ENCODE measurements at places on chromosomes 2 and 18.

DNA sequence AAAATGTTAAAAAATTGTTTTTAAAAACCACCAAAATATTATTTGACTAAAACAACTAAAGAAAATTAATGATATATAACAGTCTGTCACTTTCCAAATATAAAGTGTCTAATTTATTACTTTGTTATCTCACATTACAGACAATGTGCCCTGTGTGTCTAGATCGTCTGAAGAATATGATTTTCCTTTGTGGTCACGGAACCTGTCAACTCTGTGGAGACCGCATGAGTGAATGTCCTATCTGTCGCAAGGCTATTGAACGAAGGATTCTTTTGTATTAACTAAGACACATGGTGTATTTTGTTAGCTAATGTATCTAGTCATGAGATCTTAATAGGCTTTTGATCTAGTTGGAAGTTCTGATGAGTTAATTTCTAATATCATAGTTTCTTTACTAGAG, 123.8 kb downstream of the MIB1 start:
- DNase-seq, result no peak

GRCh38 chr2:23524261-23524706, 139.3 kb downstream of the KLHL29 start:
- DNase-seq, result no peak

DNA sequence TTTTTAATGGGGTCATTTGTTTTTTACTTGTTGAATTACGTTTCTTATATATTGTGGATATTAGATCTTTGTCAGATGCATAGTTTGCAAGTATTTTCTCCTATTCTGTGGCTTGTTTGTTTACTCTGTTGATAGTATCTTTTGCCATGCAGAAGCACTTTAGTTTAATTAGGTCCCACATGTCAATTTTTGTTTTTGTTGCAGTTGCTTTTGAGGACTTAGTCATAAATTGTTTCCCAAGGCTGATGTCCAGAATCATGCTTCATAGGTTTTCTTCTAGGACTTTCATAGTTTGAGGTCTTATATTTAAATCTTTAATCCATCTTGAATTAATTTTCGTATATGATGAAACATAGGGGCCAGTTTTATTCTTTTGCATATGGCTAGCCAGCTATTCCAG, 13.2 kb downstream of the PIKFYVE start:
- DNase-seq, result no peak

GRCh38 chr2:19171409-19171808, 187.0 kb downstream of the OSR1 start:
- no peak for DNase-seq

DNA sequence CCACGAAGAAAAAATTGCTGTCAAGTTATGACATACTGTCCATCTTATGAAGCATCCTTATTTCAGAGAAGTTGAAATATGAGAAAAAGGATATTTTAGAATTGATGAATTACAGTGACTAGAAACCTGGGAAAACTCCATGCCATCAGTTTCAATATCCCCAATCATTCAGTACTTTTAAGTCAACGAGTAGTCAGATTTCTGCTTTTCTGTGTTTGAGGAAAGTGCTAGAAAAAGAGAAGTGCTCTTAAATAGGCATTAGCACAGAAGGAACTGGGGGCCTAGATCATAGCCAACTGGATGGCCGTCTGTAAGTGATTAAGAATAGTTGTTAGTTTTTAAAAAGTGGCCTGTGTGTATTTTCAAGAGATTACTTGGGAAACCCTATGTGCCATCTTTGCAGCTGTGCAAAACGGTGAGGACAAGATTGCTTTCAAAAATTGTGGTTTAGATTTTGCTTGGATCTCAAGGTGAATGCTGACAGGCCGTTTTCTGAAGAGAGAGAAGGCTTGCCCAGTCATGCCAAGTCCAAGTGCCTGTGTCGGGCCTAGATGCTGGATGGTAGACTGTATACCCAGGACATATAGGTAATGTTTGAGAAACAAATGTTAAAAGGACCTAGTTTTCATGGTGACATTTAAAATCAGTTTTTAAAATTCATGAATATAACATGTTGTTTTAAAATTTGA, 5.1 kb downstream of the NEDD4L start:
- DNase-seq, result no peak

DNA sequence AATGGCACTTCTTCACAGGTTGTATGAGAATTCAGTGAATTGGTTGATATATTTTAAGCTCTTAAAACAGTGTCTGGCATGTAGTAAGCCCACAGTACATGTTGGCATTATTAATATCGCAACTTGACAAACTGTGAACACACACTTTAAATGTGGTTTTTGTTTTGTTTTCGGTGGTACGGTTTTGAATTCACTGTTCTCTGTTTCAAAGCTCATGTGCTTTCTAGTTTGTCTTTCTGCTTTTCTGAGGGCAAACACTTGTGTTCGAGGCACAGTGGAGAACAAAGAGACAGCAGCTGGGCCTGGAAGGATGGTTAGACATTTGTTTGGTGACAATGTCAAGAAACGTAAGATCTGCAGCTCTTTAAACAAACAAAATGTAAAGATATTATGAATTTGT, 276.5 kb upstream of the MC4R start:
- DNase-seq, result no peak

DNA sequence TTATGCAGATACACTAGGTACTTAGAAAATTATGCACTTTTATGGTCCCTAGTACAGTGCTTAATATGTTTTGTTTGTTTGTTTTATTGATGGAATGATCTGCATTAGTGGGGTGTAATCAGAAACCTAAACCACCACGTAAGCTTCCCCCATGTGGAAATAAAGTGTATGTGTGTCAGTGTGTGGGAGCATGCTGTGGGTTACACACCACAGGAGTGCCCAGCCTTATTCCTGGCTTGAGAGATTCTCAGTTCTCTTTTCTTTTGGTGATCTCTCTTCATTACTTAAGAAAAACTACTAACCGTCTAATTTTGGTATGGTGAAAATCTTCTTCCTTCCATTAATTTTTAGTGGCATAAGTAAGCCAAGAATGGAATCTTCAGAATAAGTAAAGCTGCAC, 398.6 kb downstream of the DCDC2C start:
- no peak for DNase-seq

DNA sequence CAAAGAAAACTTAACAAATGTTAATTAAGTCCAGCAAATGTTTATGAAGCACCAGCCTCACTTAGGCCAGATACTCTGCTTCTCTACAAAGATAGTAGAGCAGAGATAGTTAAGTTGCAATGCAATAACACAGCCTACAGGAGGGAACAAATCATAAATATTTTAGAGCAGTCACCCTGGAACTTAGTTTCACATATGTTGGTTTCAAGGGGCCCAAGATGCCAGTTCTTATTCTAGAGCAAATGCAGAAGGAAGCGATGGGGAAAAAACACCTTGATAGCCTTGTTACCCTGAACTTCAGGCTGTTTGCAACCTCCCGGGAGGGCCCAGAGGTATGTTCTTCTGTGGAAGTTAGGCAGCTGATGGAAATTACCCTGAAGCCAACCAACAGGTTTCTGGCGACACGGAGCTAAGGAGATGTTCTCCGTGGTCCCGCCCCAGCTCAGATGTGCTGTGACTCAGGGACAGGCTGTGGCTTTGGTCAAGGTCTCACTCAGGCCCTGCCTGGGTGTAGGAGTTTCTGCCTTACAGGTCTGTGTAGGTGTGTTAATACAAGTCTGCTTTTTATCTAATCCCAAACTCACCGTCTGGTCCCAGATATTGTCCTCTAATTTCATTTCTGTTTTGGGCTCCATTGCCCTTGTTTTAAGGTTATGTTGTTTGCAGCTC, 3.8 kb downstream of the CTIF start:
- DNase-seq, result no peak

GRCh38 chr2:203853271-203853670, 14.3 kb upstream of the CTLA4 start:
- no peak for DNase-seq

DNA sequence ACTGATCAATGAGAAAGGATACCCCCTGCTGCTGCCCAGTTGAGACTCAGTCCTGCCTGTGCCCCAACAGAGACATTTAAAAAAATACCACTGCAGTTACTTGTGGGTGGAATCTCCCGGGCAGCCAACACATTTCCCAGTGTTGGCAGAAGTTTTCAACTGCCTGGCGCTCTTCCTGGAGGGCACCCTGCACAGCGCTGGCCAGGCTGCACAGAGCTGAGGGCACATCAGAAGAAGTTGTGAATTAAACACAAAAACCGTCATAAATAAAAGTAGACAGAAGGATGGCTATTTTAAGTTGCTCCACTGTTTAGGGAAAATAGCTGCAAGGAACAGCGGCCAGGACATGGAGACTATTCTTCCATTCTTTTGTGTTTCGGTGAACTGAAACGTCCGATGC, 110.2 kb upstream of the THOC1 start:
- DNase-seq, result no peak

- DNase-seq, result no peak
Observed at GRCh38 chr18:33577685-33578517, at the start of gene ASXL3. Gene ASXL3 (plus strand): TSS chr18:33578219. CDS start chr18:33578632, 413 bp downstream.

- DNase-seq, result no peak
Observed at GRCh38 chr2:1910592-1911246, 166.4 kb upstream of the PXDN start.

DNA sequence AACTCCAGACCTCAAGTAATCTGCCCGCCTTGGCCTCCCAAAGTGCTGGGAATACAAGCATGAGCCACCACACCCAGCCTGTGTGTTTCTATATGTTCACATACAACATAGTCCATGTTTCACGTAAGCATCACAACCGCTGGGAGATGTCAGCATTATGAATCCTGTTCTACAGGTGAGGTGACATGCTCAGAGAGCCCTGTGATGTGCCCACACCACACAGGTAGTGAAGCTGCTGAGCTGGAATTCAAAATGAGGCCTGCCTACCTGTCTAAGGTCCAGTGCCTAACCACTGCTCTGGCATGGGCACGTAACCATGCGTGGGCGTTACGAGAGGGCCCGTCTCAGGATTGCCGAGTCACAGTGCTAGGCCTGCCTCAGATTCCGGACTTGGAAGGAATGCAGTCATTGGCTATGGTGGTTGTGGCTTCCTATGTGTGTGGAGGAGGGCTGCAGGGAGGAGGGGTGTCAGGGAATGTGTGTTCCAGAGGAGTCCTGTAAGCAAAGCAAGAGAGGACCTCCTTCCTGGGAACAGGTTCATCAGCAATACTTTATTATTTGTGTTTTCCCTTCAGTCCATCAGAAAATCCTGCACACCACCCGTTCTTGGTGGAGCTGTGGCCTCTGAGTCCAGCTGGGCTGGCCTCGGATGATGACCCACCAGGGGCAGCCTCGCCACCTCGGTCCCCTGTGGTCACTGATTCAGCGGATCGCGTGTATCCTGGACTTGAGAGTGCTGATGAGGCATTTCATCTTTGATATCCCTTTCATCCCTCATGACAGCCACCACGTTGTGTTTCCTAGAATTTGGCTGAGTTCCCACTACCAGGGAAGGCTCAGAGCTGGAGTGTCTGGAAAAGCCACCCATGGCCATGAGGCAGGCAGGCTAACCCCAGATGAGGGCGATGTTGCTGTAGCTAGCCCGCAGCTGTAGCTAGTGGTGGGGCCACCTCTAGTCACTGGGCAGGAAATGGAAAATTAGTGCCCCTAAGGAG, 31.1 kb downstream of the HK2 start:
- DNase-seq, result no peak

GRCh38 chr2:45856391-45857274, 205.2 kb downstream of the PRKCE start:
- no peak for DNase-seq

DNA sequence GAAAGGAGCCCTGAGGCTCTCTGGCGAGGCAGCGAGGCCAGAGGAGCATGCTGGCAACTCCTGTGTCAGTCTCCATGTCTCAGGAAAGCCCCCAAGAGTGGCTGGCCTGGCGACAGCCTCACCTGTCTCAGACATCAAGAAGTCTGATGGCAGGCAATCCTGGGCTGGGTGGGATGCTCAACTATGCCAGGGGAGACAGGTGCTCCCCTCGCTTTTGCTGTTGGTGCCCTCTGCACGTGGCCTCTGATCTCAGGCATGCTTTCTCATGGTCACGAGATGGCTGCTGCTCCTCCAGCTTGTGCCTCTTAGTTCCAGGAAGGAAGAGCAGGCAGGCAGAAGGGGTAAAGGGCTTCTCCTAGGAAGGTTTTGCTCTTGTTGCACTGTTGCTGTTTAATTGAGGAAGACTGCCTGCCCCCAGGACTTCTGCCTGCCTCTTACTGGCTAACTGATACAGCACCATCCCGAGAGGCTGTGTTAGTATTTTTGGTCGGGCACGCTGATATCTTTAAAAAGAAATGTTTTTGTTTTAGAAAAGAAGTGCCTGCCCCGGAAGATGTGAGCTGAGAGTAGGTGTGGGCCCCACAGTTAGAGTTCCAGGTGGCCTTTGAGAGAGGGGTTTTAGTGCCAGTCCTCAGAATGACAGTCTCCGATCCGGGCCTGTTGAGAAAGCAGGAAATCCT, 344.8 kb upstream of the HS6ST1 start:
- no peak for DNase-seq

- no peak for DNase-seq
Observed at GRCh38 chr18:49014605-49015267, 64.0 kb upstream of the SMAD7 start.

All from activated T-helper 1 cell treated with Interleukin-2 at 50 U/mL for 16 hours (primary cell).